ENCODE measurements at places on chromosomes 5 and 9. TPM values are rescaled to one million over a fixed set of nuclear protein-coding genes. Genes with fewer than 3 reads are reported as not detected.

FIBCD1 gene
- total RNA-seq, result not detected

PPIC gene
- total RNA-seq, result 44.2 TPM

RGS7BP gene
- 2.8 TPM for total RNA-seq

OTULINL gene
- 0.49 TPM for total RNA-seq

ISL1 gene
- total RNA-seq, result not detected

SLC25A2 gene
- 0.16 TPM for total RNA-seq

PCDH12 gene
- 22.0 TPM for total RNA-seq

S1PR3 gene
- total RNA-seq, result 3.1 TPM

DNAJC18 gene
- 8.9 TPM for total RNA-seq

CDC26 gene
- 39.3 TPM for total RNA-seq

TAF11L10 gene
- not detected for total RNA-seq
